Activated CD4-positive, alpha-beta T cell treated with anti-CD3 and anti-CD28 coated beads for 36 hours (primary cell): ENCODE measurements at places on chromosomes 4 and X.

DNA sequence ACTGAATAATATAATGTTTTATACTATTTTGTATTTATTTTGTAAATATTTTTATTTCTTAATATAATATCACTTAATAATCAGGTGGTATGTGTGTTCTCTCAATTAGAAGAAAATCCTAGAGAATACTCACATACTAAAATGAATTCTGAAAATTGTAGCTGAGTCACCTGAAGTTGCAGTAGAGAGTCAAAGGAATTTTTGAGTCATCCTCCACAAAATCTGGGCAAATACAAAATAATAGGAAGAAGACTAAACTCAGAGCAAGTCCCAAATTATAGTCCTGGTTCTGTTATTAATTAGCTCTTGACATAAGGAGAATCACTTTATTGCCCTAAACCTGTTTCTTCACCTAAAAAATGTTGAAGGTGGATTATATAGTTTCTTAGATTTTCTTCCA lies 57.8 kb downstream of the SPATA4 start:
- DNase-seq = no peak
- H3K27ac ChIP-seq = no peak overlapping the region
- H3K27me3 ChIP-seq = peaks cover 2% of the 10 kb centered on the region
- no peak overlapping the region for H3K4me3 ChIP-seq
- H3K36me3 ChIP-seq = no peaks in the 10 kb centered on the region
- H3K4me1 ChIP-seq = no peaks in the 10 kb centered on the region

- H3K27me3 ChIP-seq = peaks cover 2% of the 10 kb centered on the region
- DNase-seq = no peak
- no peaks in the 10 kb centered on the region for H3K36me3 ChIP-seq
- H3K4me3 ChIP-seq = no peak overlapping the region
Measured at GRCh38 chr4:14343961-14344360, 658.3 kb upstream of the CPEB2 start.

DNA sequence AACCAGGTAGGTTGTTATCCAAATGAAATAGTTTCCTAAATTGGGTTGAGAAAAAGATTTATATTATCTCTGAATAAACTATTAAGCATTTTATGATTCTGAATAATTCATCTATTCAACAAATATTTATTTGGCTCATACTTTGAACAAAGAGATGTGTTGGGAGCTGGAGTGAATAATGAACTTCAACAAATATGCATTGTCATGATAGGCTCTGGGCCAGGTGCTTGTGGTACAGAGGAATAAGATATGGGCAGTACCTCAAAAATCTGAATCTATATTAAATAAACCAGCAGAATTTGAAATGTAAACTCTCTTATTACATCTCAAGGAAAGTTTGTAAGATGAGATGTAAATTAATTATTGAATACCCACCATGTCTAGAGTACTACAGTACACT lies 75.7 kb upstream of the DCLK2 start:
- H3K4me1 ChIP-seq = peaks cover 6% of the 10 kb centered on the region
- H3K27me3 ChIP-seq = peaks cover 17% of the 10 kb centered on the region
- no peak for DNase-seq
- no peak overlapping the region for H3K4me3 ChIP-seq
- H3K27ac ChIP-seq = no peak overlapping the region

DNA sequence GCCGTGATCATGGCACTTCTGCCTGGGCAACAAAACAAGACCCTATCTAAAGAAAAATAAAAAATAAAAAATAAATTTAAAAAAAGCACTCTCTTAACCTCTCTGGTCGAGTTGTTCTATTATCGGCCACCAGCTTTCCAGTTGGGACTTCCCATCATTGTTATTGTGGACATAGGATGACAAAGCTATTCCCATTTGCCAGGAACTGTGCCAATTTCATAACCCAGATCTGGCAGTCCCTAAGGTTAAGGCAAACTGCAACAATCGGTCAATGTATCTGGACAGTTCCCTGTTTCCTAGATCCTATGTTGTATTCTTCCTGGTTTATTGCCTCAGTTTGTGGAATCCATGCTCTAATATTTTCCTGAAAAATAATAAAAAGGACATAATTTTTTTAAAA lies 17.8 kb upstream of the ANXA5 start:
- peaks cover 31% of the 10 kb centered on the region for H3K27me3 ChIP-seq
- H3K27ac ChIP-seq = no peak overlapping the region
- DNase-seq = no peak
- H3K4me1 ChIP-seq = peaks cover 14% of the 10 kb centered on the region
- no peak overlapping the region for H3K4me3 ChIP-seq
- no peaks in the 10 kb centered on the region for H3K36me3 ChIP-seq

DNA sequence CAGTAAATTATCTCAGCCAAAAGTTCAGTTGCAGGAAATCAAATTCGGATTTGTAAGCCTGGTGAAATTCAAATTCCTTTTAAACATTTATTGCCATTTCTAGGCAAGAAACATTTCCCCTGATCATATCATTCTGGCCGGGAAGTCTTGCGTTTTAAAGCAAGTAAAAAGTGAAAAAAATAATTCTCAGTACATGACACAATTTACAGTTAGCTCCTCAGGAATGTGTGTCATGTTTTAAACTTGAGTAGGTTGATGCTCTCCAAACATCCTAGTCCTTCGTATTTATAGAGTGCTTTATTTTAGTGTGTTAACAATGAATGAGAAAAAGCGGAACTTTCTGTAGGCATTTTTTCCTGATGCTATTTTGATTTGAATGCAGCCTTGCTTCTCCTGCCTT lies 158.3 kb upstream of the SCML1 start:
- no peaks in the 10 kb centered on the region for H3K36me3 ChIP-seq
- no peaks in the 10 kb centered on the region for H3K4me1 ChIP-seq
- H3K27me3 ChIP-seq = peaks cover 14% of the 10 kb centered on the region
- H3K27ac ChIP-seq = no peak overlapping the region
- no peak for DNase-seq
